HS-5 (cell line): ENCODE measurements at places on chromosomes 12 and 14.

DNA sequence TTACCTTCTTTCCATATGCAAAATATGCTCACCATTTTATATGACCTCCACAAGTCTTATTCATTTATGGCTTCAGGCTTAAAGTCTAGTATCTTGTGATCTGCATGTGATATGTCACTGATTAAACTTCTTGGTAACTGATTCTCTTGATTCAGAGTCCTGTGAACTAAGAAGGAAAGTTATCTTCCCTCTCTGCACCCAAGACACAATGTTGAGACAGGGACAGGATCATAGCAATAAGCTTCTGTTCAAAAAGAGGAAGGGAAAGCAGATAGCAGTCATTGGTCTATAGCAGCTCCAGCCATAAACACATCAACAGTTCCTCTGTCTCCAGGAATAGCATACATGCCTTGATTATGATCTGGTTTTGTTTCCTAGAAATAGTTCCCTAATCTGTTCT, 103.1 kb downstream of the UNC79 start:
- DNase-seq: no peak

- no peak for DNase-seq
Observed at GRCh38 chr14:50402965-50403364, 6.3 kb upstream of the CDKL1 start.

DNA sequence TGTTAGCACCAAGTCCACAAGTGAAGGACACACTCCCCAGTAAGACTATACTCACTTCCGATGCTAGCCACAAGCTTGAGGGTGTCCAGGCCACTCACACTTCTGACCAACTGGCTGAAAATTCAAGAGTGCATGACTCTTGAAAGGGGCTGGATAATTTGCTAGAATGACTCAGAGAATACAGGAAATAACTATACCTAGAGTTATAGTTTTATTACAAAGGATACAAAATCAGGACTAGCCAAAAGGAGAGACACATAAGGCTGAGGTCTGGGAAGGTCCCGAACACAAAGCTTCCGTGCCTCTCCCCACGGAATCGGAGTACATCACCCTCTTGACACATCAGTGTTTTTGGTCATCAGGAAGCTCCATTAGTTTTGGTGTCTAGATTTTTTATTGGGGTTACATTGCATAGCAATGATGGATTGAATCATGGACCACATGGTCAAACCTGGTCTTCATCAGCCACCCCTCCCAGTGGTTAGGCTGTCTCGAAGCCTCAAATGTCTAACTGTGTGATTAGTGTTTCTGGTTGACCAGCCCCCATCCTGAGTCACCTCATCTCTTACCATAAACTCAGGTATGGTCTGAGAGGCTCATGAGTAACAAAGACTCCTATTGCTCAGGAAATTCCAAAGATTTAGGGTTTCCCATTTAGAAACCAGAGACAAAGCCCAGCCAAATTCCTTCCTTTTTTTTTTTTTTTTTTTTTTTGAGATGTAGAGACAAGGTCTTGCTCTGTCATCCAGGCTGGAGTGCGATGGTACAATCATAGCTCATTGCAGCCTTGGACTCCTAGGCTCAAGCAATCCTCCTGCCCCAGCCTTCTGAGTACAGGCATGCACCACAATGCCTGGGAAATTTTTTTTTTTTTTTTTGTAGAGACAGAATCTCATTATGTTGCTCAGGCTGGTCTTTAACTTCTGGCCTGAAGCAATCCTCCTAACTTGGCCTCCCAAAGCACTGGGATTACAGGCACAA, 472.0 kb upstream of the TBX3 start:
- DNase-seq: peak; percentile 98

- DNase-seq: no peak
Observed at GRCh38 chr14:85444635-85445034, 85.3 kb upstream of the FLRT2 start.
